ENCODE measurements at places on chromosomes 7 and 10. TPM values are rescaled to one million over a fixed set of nuclear protein-coding genes. Genes with fewer than 3 reads are reported as not detected.

DNA sequence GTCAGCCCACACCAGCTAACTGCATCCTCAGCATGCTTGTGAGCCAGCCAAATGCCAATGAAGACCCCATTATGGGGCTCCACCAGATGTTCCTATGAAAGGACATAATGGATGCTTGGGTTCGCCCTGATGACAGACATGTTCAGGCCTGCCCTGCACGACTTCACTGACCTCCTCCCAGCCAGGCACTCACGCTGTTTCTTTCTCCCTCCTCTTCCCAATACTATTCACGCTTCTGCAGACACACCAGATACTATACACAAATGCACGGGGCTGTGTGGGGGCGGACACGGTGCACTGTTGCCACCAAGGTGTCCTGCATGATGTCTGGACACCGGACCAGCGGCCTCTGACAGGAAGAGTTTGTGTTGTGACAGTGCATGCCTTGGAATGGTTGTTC lies 284.2 kb downstream of the PRPF18 start:
- DNase-seq: no peak

DNA sequence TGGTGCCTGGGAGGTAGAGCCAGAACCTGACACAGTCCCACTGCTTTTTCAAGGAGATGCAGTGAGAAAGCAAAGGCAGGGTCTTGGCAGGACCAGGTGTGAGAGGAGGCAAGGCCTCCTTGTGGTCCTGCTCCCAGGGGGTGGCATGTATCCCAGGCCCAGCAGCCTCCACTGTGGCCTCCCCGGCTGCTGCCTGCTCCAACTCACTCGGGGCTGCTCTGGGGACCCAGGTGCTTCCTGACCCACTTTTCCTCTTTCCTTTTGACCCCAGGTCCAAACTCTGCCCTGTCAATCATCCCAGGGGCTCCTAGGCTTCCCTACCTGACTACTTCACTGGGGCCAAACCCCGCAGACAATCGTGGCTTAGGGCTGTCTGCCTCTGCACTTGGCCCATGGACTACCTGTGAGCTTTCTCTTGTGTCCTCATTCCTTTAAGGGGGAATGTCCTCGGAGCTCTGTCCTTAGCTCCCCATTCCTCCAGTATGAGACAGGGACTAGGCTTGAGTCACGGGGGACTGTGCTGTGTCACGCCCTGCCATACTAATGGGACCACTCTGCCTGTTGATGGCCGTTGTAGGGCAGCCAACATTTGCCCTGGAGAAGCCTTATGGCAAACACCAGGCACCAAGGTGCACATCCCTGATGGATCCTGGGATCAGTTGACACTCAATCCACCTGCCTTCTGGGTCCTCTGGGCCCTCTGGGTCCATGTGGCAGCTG lies 1.1 kb upstream of the AEBP1 start:
- no peak for DNase-seq

MMRN2 gene
- total RNA-seq: 1.5 TPM

DNA sequence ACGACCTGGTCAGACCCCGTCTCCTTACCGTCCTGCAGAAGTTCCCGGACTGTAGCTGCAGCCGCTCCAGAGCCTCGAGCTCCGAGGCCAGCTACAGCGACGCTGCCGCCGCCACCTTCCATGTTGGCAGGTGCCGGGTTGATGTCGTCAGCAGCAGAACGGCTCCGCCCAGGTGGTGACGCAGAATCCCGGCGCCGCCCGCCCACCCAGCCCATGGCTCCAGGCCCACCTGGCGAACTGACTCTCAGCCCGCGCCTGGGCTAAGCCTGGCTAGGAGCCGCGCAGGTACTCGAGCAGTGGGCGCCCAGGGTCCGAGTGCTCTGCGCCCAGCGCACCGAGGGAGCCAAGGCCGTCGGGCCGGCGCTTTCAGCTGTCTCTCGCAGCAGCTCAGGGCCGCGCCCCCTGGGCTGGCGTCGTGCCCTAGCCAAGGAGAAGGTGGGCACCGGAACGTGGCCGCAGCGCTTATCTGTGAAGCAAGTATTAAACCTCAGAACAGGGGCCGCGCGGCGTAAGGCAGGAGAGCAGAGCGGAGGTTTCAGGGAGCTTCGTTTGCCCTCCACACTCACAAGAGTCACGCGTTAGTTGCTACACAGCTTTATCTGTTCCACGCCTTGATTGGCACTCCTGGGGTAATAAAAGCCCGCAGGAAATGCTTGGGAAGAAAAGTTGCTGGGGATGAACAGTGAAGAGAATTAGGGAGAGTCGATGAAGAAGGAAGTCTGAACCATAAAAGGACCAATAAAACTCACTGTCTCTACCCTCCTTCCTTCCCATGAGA lies at the start of the genes COG5 and DUS4L:
Gene COG5 (minus strand): TSS at position 146 of the 778 bp plus-strand sequence. CDS start 24 bp downstream, at position 122.
Gene DUS4L (plus strand): TSS at position 197 of the 778 bp plus-strand sequence. CDS start 3,100 bp downstream, outside the sequence.
- DNase-seq: peak; percentile 55

DNA sequence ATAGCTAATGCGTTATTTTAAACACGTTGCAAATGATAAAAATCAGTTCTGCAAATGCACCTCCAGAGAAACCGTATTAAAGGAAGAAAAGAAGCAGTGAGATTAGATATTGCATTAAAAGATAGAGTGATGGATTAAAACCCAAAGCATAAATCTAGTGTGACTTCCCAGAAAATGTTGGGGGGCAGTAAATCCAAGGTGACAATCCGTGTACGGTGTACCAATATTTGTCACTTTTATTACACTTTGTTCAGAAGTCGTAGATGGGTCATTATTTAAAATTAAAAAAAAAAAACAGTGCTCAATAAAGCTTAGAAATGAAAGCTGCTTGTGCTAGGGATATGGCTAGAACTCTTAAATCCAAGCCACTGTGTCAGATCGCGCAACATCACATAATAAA lies 106.4 kb downstream of the TMEM130 start:
- no peak for DNase-seq

- peak; percentile 68 for DNase-seq
Observed at GRCh38 chr10:50740293-50740648, 535 bp downstream of the ASAH2B start.

AKR1C8 gene
- total RNA-seq: not detected

ABLIM1 gene
- total RNA-seq: 8.6 TPM

- no peak for DNase-seq
Observed at GRCh38 chr10:103835096-103836050, 20.0 kb downstream of the SH3PXD2A start.

GRCh38 chr7:94177441-94177840 lies 173.3 kb upstream of the BET1 start:
- no peak for DNase-seq

PRKG1 gene
- total RNA-seq: 10.0 TPM

- no peak for DNase-seq
Observed at GRCh38 chr10:6678211-6678803, 98.2 kb upstream of the PRKCQ start.

DNA sequence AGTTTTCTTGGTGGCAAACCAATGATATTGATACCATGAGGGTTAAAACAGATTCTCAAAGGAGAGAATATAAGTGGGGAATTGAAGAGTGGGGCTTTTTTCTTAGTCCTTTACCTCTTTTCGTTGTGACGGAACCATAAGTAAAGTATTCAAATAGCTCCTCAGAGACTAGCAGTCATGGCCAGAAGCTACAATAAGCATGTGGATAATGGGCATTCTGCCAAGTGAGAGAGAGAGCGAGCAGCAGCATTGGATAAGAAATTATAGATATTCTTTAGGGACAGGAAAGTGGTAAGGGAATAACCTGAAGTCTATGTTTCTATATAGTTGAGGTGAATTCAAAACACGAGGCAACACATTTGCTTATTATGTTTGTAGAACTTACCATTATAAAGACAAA lies 235.1 kb downstream of the SEMA3E start:
- DNase-seq: no peak

PON1 gene
- total RNA-seq: not detected

GRCh38 chr10:112327678-112328077 lies 44.5 kb downstream of the TECTB start:
- no peak for DNase-seq

FAM131B gene
- total RNA-seq: 1.3 TPM

All from HFFc6 (cell line).